NCI-H524 (cell line): ENCODE measurements at places on chromosomes 12 and 14.

- no peak for DNase-seq
These were observed 46.3 kb upstream of the STON2 start for GRCh38 chr14:81446279-81447007.

GRCh38 chr12:6961695-6962284 lies 8.7 kb downstream of the PHB2 start:
- peak; percentile 71 for DNase-seq

DNA sequence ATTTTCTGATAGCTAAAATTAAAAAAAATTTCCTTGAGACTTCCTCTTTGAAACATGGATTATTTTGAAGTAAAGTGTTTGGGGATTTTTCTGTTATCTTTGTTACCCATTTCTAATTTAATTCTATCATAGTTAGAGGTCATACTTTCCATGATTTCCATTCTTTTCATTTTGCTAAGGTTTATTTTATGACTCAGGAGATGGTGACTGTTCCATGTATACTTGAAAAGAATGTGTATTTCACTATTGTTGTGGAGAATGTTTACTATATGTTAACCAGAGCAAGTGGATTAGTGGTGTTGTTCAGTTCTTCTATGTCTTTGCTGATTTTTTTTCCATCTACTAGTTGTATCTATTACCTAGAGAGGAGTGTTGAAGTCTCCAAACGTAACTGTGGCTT lies 250.5 kb upstream of the PELI2 start:
- DNase-seq, result no peak

- peak; percentile 96 for DNase-seq
These were observed 11.3 kb upstream of the SNAPC1 start for GRCh38 chr14:61750708-61751474.

DNA sequence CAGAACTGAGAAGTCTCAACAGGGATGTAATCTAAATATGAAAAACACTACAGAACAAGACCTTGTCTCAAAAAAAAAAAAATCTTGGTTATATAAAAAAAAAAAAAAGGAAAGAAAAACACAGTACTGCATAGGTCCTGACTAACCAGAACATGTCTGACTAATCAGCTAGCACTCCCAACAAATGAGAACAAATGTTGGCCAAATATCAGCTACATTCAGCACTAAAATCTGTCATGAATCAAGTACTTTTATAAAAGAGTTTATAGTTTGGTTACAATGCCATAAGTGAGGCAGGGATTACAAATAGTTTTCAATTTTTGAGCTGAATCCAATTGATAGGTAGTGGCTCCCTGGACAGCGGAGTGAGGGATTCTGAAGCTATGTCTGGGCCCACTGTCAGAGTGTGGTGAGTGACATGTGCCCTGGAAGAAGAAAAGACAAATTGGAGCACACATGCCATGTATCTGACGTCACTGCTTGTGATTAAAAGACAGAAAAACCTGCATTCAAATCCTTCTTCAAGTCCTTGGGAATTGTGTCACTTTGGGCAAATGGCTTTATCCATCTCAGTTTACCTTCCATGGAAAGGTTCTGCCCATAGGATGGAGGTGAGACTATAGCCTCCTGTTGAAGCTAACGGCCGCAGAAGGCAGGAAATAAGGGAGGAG lies 5.6 kb upstream of the FAM234B start:
- DNase-seq, result no peak

DNA sequence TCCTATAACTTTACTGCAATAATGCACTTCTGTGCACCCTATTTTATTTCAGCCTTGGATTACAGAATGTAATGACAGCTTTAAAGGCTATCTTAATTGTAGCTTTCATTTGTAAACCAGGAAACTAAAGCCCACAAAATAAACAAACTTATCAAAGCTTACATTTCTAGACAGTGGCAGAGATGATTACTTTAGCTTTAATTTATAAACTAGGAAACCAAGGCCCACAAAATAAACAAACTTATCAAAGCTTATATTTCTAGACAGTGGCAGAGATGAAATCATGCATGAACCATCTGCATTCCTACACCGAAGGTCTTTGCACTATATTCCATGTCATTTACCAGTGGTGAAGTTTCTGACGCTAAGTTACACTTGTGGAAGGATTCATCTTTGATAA lies 74.4 kb downstream of the PRKD1 start:
- no peak for DNase-seq

GRCh38 chr14:100346306-100347091 lies 23.4 kb downstream of the SLC25A47 start:
- DNase-seq, result no peak

DNA sequence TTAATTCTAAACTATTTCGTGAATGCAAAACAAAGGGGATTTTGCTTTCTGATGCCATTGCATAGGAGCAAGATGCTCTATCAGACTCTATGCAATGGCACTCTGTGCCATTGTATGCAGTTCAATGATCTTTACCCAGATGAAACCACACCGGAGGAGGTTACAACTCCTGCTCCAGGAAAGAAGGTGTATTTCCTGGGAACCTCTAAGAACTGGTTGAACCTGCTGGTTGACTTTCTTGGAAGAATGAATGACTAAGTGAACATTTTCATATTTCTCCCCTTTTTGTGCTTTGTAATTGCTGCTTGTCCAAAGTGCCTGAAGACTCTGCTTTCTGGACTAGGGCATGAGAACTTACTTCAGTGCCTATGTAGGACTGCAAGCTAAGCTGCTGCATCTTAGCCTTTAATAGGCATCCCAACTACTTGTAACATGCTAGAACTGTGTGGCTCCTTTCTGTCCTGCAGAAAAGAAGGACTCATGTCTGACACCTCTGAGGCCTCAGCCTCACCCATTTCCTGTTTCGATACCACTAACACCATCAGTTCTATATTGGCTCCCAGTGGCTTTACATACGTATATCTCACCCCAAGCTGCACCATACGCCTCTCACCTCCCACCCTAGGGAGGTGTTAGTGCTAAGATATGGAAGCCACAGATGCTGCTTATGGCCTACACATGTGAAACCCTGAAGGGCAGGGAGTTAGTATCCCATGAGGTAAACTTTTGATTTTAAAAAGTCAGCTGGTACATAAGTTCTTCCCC lies 193.5 kb upstream of the CNOT2 start:
- DNase-seq, result no peak
